ENCODE measurements at places on chromosomes 12 and 14.

GRCh38 chr12:19030603-19031002 is 98.9 kb upstream of the PLEKHA5 start:
- DNase-seq, result no peak

- DNase-seq, result no peak
Measured at GRCh38 chr14:53060046-53060445, 93.1 kb downstream of the DDHD1 start.

GRCh38 chr12:93154753-93155480 is 222.8 kb upstream of the NUDT4 start:
- peak; percentile 43 for DNase-seq

DNA sequence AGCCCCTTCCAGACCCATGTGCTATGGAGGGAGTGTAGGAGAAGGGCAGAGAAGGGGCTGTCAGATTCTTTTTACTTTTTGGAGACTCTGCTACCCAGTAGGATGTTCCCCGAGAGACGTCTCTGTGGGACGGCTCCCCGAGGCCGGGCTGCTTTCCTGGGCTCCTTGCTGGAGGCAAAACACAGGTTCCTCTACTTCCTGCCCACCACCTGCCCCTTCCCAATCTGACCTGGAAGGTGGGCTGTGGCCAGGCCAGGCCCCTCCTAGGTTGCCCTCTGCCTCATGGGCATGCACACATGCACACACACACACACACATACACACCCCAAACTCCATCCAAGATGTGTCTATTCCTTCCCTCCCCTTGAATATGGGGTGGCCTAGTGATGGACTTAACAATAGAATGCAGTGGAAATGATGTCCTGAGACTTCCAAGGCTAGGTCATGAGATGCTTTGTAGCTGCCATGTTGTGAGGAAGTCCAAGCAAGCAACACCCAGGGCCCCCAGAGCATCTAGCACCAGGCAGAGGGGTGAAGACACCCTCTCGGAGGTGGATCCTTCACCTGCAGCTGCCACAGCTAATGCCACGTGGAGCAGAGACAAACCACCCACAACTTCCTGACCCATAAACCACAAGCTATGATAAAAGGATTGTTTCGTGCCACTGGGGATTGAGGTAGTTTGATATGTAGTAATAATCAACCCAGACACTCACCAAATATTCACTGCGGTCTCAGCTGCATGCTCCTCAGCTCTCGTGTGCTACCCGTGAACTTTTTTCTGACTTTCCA is 1.6 kb upstream of the ASB2 start:
- no peak for DNase-seq

GRCh38 chr12:106120519-106121105 is 18.1 kb downstream of the NUAK1 start:
- no peak for DNase-seq

DNA sequence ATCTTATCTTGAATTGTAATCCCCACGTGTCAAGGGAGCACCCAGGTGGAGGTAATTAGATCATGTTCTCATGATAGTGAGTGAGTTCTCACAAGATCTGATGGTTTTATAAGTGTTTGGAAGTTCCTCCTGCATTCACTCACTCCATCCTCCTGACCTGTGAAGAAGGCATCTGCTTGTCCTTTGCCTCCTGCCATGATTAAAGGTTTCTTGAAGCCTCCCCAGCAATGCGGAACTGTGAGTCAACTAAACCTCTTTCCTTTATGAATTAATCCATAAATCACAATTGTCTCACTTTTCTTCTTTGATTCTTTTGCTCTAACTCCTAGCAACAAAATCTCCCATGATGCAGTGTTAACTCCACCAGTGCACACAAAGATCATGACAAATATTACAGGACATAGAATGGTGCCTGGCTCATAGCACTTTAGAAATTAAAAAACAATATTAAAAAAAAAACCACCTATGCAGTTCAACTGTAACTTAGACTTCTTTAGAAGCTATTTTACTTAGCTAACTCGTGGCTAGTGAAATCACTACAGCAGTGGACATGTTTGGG is 37.6 kb upstream of the MGAT4C start:
- no peak for DNase-seq

GRCh38 chr12:80837342-80837978 is 100.3 kb downstream of the LIN7A start:
- DNase-seq, result peak; percentile 81

- no peak for DNase-seq
Measured at GRCh38 chr14:103428723-103429556, 43.7 kb downstream of the MARK3 start.

DNA sequence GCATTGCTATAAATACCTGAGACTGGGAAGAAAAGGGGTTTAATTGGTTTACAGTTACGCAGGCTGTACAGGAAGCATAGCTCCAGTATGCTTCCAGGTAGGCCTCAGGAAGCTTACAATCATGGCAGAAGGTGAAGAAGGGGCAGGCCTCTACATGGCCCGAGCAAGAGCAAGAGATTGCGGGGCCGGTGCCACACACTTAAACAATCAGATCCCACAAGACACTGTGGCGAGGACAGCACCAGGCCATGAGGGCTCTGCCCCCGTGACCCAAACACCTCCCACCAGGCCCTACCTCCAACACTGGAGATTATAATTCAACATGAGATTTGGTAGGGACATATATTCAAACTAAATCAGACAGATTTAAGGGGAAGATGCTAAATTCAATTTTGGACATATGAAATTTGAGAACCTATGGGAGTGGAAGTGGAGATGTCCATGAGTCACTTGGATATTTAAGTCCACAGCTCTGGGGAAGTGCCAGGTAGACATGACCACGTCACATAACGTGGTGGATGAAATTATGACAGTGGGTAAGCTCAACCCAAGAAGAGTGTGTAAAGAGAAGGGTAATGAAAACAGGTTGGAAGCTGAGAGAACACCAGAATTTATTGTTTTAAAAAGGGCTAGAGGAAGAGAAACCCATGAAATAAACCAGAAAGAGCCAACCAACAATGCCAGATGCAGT is 1.5 kb upstream of the LTA4H start:
- no peak for DNase-seq

DNA sequence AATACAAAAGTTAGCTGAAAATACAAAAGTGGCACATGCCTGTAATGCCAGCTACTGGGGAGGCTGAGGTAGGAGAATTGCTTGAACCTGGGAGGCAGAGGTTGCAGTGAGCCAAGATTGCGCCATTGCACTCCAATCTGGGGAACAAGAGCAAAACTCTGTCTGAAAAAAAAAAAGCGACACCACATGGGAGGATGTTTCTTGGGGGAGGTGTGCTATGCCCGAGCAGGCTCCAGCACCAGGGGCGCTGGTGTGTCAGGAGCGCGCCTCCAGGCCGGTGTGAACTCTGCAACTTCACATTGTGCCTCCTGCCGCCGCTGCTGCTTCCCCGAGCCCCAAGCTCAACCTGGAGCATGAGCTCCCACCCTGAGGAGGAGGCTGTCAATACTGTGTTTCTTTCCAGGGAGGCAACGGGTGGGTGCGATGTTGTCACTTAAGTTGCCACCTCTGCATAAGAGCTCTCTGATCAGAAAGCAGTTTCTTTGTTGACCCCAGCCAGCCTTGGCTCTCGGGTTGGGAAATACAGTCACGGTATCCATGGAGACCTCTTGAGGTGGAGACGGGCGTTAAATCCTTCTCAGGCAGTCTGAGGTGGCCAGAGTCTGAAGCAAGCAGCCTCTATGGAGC is 18.9 kb downstream of the DEGS2 start:
- DNase-seq, result no peak

DNA sequence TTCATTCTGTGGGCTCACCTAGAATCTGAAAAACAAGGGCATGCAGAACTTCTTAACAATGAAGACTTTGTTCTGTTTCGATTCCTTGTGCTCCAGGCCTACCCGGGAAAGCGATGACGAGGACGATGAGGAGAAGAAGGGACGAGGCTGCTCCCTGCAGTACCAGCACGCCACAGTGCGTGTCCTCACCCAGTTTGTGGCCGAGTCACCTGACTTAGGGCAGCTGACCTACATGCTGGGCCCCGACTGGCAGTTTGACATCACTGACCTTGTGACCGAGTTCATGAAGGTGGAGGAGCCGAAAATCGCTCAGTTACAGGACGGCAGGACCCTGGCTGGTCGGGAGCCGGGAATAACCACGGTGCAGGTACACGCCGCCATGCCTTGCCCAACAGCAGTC is 585.4 kb downstream of the AACS start:
- DNase-seq, result no peak

DNA sequence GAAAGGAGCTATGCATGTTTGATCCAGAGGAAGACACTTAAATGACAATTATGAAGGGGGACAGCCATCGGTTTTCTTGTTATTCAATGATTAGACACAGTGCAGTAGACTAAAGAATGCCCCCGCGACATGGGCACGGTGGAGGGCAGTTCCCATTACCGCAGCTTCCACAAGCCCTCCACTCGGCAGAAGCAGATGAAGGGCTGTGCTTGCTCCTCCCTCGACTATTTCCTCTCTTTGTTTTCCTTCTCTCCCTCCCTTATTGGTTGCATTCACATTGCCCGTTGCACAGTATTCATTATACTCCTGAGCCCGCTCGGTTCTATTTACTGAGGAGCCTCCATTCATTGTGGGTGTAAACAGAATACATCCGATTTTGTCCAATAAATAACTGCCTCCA is 138.8 kb upstream of the RASSF8 start:
- peak; percentile 7 for DNase-seq

GRCh38 chr12:47725091-47725772 is at the start of gene ENDOU:
Gene ENDOU, minus strand, starts transcription at chr12:47725490. Its CDS starts 77 bp downstream, at chr12:47725413.
- DNase-seq, result no peak

DNA sequence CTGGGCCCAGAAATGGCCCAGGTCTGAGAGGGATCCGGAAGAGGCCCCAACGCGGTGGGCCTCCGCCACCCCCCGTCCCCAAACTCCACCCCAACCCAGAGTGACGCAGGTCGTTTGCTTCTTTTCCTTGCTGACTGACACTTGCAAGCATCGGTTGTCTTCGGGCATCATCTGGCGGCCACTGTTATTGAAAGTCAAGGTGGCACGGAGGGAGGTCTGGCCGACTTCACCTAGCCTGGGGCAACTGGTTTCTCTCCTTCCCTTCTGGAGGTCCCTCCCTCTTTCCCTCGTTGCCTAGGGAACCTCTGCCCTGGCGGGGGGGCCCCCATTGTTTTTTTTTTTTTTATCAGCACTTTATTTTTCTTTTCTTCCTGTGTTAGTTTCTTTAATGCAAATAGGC is 241.8 kb downstream of the ALG10 start:
- no peak for DNase-seq

DNA sequence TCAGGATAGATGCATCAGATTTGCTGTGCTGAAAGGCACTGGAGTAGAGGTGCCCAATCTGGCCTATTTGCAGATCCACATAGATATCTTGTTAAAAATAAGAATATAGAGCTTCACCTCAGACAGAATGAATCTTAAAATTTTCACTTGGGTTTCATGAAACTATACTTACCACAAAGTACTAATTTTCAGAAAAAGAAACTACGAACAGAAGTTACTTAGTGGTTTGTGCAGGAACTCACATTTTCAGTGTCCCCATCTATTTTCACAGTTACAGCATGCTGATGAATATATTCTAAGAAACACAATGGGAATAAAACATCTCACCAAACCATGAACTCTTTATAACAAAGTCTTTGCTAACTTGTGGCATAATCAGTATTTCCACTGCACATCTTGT is 449.4 kb downstream of the RERGL start:
- no peak for DNase-seq

GRCh38 chr14:102927346-102927877 is 4.9 kb downstream of the AMN start:
- peak; percentile 16 for DNase-seq

DNA sequence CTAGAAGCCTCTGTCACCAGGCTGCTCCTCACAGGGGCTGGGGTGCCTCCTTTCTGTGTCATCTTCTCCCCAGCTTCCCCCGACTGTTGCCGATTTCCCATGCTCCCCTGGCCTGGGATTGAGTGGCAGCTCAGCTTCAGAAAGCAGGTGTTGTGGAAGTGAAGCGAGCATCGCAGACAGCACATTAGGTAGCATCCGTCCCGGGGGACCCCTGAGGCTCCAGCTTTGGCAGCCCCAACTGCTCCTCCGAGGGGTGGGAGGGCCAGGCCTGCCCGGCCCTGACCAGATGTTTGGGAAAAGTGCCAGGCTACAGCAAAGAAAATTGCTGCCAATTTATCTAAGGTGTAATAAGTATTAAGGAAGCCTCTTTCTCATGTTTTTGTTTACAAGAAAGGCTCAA is 1045.6 kb downstream of the BCL11B start:
- DNase-seq, result peak; percentile 73

GRCh38 chr12:76252031-76252430 is 96.2 kb downstream of the BBS10 start:
- no peak for DNase-seq

DNA sequence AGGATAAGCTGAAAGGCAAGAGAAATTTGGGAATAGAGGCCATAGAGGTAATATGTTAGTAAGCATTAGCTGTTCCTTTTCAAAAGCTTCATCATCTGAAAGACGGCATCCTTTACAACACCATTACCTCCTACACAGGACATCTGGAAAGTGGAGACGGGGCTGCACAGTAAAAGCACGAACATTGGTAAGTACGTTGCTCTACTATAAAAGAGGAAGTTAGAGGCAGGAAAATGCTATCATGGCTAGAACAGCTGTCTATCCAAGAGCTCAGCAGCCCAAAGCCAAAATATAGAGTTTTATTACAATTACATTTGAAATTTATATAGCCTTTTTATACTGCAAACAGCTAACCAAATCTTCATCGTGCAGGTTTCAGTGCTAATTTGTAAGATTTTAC is 172.3 kb upstream of the GRIP1 start:
- DNase-seq, result no peak

DNA sequence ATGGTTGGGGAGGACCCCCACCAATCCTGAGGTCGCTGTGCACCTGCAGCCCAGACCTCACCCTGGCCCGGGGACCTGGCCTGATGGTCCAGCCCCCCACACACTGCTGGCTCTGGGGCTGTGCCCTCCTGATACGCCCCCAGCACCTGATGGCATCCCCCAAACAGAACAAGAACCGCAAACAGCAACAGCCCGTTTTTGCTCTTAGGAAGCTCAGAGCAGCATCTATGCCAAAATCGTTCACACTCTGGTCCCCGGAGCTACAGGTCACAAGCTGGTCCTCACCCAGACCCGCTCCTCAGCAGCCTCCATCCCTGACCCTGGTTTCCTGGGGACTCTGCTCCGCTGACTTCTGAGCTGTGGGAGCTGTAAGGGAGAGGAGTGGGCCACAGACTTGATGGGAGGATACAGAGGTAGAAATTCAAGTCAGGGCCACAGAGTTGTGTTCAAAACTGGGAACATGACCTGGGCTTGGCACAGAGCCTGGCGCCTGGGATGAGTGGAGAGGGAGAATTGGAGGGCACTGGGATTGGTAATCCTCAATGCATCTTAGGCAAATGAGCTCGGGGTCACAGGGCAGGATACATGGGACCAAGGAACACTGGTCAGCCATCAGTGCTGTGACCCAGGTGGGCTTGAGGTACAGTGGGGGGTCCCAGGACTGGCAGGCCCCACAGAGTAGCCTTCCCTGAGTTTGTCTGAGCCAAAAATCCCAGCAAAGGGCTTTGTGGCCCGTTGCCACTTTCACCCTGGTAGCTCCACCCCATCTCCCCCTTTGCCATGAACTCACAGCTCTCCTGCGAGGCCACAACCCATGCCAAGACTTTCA is 170.9 kb upstream of the RTL1 start:
- DNase-seq, result no peak

GRCh38 chr14:64475585-64476273 is 10.4 kb downstream of the AKAP5 start:
- no peak for DNase-seq

- peak; percentile 36 for DNase-seq
Measured at GRCh38 chr12:79055926-79056674, 191.5 kb downstream of the SYT1 start.

GRCh38 chr12:8890313-8891085 is 23.8 kb upstream of the PHC1 start:
- peak; percentile 48 for DNase-seq

All from NCI-H69 (cell line).